Hematopoietic multipotent progenitor cell treated with erythropoietin and hydrocortisone succinate and interleukin-3 and kit ligand, for 8 days (in vitro differentiated cells): ENCODE measurements at places on chromosomes 3 and 15.

DNA sequence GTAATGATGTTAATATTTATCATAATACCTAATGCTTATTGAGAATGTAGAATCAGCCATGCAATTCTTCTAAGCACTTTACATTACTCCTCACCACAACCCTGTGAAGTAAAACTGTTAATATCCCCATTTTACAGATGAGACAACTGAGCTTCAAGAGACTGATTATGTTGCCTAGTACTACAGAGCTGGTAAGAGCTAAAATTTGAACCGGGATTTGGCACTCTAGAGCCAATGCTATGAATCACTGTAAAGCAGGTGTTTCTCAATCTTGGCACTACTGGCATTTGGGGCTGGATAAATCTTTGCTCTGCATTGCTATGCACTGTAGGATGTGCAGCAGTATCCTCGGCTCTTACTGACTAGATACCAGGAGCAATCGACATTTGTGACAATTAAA lies 367.7 kb downstream of the MAGI1 start:
- DNase-seq = no peak

- no peak for DNase-seq
Observed at GRCh38 chr3:114518206-114518808, 224.5 kb downstream of the TIGIT start.

DNA sequence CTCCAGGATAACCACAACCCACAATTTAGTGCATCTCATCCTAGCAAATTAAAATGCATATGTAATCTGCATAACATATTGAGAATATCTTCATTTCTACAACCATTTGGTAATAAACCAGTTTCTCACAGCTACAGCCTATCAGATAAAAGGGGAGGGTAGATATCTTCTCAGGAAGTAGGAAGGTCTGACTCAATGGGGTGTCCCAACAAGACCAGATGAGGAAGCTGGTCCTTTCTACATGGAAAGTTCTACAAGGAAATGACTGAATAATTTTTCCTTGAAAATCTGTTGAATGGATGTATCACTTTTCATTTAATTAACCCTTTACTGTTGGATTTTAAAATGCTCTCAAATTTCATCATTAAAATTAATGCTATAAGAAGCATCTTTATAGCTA lies 17.4 kb upstream of the TMPRSS7 start:
- DNase-seq = no peak

DNA sequence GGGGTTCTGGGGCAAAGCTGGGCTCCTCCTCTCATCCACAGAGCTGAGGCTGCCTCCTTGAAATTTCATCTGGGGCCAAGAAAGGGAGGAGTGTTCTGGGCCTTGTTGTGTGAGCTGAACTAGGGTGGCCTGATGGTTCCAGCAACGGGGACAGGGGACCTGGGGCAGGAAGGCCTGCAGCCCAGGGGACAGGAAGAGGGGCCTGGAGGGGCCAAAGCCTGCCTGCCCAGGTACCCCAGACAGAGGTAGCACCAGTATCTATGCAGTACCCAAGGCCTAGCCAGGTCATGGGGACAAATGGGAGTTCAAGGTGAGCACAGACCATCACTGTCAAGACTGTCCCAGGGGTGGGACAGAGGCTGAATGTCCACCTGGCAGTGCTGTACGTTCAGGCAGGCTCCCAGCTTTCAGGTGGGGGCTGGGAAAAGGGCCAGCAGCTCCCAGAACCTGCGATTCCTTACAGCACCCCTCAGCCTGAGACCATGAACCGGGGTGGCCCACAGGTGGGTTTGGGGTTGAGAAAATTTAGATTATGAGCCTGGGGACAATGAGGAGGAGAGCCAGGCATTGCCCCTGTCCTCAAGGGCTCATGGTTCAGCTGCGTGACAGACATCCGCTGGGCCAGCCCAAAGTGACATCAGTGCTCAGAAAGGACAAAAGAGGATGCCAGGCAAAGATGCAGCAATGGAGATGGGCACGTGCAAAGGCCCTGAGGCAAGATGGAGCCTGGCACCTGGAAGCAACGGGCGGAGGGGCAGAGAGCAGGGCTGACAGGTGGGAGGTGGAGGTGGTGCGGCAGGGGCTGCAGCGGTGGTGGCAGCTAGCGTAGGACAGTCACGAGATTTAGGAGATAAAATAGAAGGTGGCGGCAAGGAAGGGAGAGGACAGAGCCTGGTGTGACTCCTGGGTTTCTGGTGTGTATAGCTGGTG lies 28.0 kb downstream of the PSTPIP1 start:
- no peak for DNase-seq

GRCh38 chr3:192336286-192336685 lies 391.1 kb downstream of the FGF12 start:
- DNase-seq = no peak

DNA sequence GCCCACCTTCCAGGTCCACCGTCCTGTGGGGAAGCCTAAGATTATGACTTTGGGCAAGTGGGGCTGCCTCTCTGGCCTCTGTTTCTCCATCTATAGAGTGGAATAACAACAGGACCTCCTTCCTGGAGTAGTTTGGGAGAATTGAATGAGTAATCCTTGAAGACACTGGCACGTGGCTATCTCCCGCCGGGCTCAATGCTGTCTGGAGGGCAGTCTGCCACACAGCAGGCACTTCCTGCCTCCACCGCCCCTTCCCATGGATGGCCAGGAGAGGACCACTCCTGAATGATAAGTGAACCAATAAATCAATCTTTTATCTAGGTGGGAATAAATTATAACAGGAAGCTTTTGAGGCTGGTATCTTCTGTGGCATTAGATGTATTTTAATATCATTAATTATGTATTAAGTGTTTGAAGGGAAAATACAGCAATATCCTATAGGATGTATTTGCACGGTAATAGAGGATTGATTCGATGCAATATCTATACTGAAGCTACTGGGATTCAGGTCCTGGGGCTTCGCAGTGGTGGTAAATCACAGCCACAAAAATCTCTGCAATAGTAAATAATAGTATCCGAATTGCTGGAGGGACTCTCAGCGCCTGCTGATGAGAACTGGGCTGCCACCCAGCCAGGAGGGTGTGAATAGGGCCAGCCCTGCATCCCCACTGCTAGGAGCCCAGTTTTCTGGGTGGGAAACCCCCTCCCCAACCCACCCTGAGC lies 15.9 kb downstream of the MEGF11 start:
- no peak for DNase-seq

DNA sequence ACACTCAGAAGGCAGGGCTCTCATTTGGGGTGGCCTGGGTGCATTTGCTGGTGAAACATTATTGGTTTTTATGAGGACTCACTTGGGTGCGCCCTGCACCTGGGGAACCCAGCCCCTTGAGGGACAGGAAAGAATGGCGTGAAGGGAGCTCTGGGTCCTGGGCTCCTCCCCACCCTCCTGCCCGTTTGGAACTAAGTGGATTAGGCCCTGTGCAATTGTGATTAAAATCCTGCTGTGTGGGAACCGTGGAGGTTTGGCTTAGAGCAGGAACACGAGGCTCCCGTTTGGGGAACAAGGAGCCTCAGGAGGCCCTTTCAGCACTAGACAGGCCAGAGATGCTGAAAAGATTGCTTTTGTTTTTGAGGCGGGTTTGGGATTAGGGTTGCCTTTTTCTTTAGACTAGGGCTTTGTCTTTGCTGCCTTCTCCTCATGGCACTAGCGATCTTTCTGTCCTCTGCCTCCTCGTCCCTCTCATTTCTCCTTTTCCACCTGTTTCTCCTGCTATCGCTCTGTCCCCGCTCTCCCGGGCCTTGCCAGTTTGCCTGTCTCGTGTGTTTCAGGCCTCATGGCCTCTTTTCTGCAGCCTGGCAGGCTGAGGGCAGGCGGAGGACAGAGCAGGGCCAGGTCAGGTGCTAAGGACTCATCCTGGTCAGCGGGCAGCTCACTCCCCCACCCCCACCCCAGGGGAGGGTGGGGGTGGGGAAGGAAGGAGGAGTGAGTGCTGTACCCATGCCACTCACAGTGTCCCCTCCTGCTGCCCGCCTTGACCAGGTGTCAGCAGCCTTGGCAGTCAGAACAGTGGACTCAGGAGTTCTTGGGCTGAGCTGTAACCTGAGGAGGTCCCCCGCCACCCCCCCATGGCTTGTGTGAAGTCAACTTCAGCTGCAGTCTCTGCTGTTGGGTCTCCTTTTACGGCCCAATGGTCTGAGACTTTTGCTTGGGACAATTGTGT lies 8.6 kb downstream of the MAPKAPK3 start:
- DNase-seq = no peak

GRCh38 chr3:11510356-11510755 lies 133.4 kb downstream of the VGLL4 start:
- no peak for DNase-seq
